Fibroblast of the aortic adventitia (primary cell): ENCODE measurements at places on chromosomes 4 and X. TPM values are rescaled to one million over a fixed set of nuclear protein-coding genes. Genes with fewer than 3 reads are reported as not detected.

The CXXC4 gene
- under 0.01 TPM in 1 of 2 replicates, not detected in the other for total RNA-seq

The TMPRSS11F gene
- total RNA-seq = not detected in 2 replicates

The HTR2C gene
- total RNA-seq = not detected in 2 replicates

The VCX3B gene
- not detected in 2 replicates for total RNA-seq

The INTU gene
- total RNA-seq = 6.0 and 14.1 TPM in 2 replicates

The PCSK1N gene
- not detected in 2 replicates for total RNA-seq

The TMEM192 gene
- total RNA-seq = 9.6 and 17.2 TPM in 2 replicates

The VAMP7 gene
- total RNA-seq = 44.9 and 54.5 TPM in 2 replicates

The POF1B gene
- total RNA-seq = not detected in 2 replicates

The CISD2 gene
- 30.3 and 52.9 TPM in 2 replicates for total RNA-seq

The TMSB15A gene
- total RNA-seq = 1.4 TPM in 1 of 2 replicates, not detected in the other

The TBC1D9 gene
- 12.8 and 28.7 TPM in 2 replicates for total RNA-seq

The HPSE gene
- total RNA-seq = 0.27 and 2.7 TPM in 2 replicates

The TLR3 gene
- total RNA-seq = 3.3 and 11.6 TPM in 2 replicates

DNA sequence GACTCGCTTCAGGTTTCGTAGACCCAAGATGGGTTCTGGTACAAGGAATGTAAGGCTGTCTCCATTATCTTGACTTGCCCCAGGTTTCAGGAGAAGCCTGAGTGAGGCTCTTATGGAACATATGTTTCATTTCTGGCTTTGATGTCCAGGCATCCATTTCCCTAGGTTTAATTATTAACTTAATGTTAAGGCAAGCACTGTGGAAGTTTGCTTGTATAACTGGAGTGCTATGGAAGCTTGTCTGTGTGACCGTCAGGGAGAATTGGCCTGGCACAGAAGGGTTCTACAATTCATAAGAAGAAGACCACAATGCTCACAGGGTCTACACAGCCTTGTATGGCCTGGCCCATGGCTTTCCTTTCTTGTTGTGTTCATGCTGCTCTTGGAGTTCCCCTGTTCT is 47.2 kb upstream of the PPP1R2C start:
- no peak for DNase-seq

- DNase-seq = no peak
These were observed 1139.6 kb downstream of the STPG2 start for GRCh38 chr4:97003715-97004114.

DNA sequence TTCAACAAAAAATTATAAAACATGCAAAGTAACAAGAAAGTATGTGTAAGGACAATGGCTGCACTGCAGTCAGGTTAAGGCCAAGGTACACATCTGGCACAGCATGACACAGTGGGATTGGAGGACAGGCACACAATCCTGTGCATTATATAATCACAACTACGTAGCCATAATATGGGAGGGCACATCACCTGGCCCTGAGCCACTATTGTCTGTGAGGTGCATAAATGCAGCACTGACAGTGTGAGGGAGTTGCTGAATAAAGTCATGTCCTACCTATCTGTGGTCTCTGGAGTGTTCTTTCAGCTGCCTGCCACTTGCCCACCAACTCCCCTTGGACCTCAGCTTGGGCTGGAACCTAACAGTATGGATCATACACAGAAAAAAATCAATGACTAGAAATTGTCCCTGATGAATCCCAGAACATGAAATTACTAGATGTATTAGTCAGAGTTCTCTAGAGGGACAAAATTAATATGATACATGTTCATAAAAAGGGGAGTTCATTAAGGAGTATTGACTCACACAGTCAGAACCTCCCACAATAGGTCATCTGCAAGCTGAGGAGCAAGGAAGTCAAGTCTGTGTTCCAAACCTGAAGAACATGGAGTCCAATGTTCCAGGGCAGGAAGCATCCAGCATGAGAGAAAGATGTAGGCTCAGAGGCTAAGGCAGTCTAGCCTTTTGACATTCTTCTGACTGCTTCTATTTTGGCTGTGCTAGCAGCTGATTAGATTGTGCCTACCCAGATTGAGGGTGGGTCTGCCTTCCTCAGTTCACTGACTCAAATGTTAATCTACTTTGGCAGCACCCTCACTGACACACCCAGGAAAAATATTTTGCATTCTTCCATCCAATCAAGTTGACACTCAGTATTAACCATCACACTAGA is 46.4 kb upstream of the KCTD8 start:
- peak; percentile 11 for DNase-seq

GRCh38 chr4:169715826-169716225 is 41.9 kb downstream of the HPF1 start:
- no peak for DNase-seq

DNA sequence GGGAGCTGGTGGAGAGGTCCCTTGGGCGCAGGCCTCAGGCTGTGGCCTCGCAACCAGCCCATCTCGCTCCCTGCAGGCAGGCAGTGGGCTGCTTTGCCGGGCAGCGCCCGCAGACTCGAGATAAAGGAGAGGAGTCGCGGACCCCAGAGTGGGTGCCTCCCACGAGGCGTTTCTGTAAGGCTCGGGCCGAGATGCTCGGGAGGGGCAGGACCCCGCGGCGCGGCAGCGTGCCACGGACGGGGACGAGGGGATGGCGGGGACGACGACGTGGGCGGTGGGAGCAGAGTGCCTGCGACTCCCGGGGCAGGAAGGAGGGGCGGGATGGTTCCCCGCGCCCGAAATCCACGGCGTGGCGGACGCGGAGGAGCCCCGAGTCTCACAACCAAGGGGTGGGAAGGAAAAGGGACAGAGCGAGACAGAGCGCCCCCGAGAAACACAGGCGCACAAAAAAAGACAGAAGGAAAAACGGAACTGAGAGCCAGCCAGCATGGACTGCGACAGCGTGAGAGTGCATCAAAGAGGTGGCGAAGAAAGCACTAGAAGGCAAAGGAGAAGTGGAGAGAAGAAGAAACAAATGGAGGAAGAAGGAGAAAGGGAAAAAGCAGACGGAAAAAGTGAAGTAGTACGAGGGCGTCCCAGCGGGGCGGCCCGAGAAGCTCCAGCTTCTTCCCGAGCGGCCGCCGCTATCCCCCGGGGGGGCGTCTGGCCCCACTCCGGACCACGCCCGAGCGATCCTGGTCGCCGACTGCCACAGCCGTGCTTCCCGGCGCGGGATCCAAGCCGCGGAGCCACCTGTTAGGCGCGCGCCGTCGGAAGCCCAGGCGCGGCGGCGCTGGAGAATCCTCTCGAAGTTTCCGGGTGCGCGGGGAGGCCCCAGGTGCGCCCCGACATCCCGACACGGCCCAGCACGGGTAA is 1.5 kb downstream of the BEND4 start:
- DNase-seq = no peak

- DNase-seq = no peak
These were observed 1.5 kb upstream of the CTAG2 start for GRCh38 chrX:154654925-154655324.

DNA sequence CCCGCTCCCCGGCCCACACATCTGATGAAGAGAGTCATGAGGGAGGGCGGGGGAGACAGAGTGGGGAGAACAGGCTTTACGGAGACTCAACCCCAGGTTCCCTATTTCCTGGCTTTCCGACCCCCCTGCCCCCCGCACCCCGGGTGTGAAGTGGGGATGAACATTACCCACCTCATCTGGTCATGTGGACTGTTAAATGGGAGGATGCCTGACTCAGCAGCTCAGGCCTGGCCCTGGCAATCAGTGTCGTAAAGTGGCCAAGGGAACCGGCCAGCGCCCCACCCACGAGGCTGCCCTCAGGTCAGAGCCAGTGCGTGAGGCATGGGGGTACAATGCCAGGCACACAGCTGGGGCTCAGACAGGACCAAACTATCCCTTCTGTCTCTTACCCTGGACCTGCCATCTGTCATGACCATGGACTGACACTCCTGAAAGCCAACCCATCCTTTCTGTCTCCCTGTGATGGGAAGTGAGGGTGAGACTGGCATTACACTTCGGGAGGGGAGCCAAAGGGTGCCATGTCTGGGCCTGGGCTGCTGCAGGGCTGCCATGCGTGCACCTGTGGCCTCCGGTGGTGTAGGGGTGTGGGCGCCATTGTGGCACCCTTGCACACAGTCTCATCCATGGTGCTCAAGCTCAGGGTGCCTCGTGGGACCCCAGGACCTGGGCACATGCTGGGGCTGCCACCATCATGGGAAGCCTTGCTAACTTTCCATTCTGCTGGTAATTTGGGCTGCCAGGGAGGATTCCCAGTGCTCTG is 106.1 kb upstream of the PSAPL1 start:
- DNase-seq = no peak

GRCh38 chr4:90113881-90114457 is 13.2 kb upstream of the CCSER1 start:
- DNase-seq = no peak

GRCh38 chr4:39667706-39668105 is 29.0 kb upstream of the SMIM14 start:
- no peak for DNase-seq

DNA sequence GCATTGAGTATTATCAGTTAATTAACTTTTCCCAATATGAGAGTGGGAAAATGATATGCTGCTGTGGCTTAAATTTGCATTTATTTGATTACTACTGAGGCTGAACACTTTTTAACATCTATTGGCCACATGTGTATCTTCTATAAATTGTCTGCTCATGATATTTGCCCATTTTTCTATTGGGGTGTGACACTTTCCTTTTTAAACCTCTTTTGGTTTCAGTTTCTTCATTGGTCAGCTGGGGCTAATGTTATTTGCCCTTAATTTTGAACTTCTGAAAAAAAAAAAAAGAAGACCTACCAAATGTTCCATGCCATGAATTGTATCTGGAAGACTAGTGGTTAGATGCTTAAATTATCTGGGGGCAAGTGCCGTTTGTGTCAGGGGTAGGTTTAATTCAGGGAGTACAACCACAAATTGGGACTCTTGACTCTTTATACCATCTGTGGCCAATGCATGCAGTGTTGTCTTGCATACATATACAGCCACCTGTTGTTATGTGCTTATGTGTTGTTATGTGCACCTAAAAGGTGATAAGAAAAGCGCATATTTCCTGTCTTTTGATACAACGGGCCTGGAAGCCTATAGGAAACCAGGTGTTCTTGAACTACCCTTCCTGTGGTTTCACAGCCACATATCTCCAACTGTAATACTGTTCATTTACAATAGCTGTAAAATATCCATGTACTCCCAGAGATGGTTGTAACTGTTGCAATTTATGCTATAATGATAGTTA is 49.0 kb downstream of the SH2D1A start:
- DNase-seq = no peak

DNA sequence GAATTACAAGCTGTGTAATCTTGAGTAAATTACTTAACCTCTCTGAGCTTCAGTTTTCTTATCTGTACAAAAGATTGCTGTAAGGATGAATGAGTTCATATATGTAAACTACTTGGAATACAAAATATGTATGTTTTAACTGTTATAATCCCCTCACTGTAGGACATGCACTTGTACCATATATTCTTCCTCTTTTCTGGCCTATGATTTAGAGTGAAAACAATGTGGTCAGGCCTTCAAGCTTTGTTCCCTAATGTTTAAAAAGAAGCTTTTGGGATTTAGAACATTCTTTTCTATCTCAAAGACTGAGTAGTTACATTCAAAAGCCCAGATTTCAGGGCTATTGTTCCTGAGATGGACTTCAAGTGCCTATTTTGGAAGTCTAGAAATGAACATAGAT is 26.7 kb upstream of the GPRIN3 start:
- DNase-seq = no peak

- DNase-seq = no peak
These were observed 17.3 kb upstream of the ENPEP start for GRCh38 chr4:110458494-110459266.

DNA sequence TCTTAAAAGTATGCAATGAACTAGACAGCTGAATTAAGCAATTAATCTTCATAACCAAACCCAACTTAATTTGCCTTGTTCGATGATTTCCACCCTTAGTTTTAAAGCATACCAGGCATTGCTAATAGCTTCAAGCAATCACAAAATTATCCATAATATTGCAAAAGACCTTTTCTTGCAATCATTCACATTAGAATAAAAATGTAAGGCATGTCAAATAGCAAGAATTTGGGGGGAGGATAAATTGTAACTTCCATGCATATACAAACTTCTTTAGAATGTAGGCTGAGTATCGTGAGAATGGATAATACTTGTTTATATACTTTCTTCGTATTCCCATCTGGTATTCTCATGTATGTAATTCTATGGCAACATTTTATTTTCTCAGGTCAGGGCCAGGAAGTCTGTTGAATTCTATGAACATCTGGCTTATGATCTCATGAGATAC is 28.7 kb upstream of the BMP2K start:
- DNase-seq = no peak

DNA sequence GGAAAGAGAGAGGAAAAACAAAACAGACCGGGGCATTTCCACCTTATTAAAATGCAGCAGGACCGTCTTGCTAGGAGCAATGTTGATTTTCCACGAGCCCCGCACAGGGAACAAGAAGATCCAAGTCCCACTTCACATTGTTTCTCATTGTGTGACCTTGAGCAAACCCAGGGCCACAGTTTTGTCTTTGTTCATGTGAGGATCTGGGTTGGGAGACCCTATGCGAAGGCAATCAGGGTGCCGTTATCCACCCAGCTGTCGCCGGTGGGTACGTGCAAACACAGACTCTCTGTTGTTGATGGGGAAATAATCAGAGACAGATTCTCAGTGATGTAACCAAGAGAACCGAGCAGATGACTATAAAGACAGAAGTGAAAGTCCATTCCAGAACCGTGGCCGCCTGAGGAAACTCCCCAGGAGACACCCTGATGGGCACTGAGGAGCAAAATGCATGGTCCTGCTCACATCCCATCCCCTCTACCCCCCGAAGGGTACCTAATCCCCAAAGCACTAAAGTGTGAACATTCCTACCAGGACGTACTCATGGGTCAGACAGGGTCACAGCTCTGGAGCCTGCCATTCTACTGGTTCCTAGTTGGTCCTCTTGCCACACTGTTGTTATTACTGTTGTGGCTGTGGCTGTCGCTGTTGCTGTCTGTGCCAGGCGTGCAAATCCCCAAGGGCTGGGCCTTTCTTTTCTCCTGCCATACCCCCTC is 102.7 kb upstream of the RBPJ start:
- peak; percentile 43 for DNase-seq

DNA sequence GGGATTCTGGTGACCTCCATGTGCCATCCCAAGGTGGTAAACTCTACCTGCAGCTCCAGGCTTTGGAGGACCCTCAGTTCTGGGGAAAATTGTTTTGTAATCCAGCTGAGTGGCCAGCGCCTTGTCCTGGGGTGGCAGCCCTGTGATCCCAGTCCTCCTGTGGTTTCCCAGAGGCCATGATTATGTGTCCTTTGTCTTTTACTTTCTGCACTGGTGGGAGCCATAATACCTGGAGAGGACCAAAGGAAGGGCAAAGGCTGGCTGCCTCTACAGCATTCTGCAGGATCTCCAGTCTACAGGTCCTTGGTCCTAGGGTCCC is 64.0 kb downstream of the NBDY start:
- DNase-seq = no peak

- no peak for DNase-seq
These were observed 154.5 kb downstream of the TMEM164 start for GRCh38 chrX:110157444-110157843.
